ENCODE measurements at places on chromosomes 4 and X.

GRCh38 chr4:77701121-77701520 lies 95.5 kb downstream of the CXCL13 start:
- DNase-seq = no peak

DNA sequence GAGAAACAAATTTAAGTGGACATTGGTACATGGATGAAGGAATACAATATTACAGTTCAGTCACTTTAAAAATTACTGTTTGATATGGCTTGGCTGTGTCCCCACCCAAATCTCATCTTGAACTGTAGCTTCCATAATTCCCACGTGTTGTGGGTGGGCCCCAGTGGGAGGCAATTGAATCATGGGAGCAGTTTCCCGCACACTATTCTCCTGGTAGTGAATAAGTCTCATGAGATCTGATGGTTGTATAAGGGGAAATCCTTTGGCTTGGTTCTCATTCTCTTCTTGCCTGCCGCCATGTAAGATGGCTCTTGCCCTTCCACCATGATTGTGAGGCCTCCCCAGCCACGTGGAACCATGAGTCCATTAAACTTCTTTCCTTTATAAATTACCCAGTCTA lies 804.2 kb upstream of the FRG1 start:
- DNase-seq = no peak

- no peak for DNase-seq
Observed at GRCh38 chrX:78650906-78651437, 8.2 kb downstream of the RTL3 start.

- DNase-seq = no peak
Observed at GRCh38 chrX:139209342-139209741, 321.2 kb upstream of the F9 start.

DNA sequence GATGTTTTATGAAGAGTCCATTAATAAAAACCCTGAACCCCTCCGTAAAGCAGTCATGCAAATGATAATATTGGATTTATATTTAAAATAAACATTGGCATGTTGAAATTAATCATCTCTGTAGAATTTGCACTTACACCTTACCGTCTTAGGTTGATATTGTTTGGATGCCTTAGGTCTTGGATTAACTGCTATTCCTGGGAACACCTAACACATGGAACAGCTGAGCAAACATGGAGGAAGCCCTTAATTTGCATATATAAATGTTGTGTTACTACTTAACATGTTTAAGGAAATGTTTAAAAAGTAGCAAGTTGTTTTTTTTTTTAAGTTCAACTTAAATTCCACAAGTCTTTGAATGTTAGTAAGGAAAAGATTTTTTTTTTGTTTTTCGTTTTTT lies 62.5 kb downstream of the NSD2 start:
- no peak for DNase-seq

DNA sequence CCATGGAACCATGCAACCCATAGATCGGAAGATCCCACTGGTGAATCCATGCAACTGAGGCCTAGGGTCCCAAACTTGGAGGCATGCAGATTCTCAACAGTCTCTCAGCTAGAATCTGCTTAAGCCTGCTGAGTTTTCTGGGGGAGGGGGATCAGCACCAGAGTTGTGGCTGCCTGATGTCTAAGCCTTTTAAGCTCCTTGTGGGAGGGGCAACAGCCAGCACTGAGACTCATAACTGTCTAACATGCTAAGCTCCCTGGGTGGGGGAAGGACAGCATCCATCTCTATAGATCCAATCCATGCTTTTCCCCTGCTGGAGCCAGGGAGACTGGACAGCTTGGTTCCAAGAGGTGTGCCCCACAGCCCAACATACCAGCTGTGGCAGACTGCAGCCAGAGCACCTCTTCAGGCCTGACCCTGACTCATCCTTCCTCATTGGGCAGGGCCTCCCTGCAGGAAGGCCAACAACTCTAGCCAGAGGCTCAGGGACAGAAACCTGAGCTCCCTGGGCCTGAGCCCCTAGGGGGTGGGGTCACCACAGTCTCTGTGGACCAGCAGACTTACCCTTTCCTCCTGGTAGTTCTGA lies 300.1 kb upstream of the SLC7A11 start:
- DNase-seq = no peak

- DNase-seq = no peak
Observed at GRCh38 chrX:111308039-111308438, 37.8 kb upstream of the CAPN6 start.

DNA sequence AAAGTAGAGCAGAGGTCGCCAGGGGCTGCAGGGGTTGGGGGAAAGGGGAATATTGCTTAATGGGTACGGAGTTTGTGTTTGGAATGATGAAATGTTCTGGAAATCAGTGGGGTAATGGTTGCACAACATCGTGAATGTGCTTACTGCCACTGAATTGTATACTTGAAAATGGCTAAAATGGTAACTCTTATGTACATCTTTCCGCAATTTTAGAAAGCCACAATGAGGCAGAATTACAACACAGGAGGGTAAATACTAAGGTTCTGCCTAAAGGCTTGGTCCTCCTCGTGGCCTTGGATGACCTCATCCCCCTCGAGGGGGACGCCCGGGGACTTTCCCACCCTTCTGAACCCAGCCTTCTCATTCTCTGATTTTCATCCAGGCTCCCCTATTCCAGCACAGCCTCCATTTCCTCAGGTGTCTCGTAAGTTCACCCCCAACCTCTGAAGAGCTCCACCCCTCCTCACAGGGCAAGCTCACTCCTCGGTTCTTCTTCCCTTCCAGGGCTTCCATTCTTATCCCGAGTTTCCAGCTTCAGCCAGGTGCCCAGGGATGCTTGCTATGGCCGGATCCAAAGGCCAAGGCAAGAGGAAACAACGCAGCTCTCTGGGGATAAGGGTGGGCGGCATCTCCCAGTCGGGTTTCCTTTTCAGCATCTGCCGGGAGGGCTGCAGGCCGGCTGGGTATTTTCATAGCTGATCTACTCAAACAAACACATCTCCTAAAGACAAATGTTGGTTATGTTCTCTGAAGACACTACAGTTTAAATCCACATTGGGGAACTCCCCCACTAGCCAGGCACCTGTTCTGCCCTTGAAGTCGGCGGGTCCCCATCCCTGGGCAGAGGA lies 71.3 kb upstream of the ACSL1 start:
- DNase-seq = no peak

DNA sequence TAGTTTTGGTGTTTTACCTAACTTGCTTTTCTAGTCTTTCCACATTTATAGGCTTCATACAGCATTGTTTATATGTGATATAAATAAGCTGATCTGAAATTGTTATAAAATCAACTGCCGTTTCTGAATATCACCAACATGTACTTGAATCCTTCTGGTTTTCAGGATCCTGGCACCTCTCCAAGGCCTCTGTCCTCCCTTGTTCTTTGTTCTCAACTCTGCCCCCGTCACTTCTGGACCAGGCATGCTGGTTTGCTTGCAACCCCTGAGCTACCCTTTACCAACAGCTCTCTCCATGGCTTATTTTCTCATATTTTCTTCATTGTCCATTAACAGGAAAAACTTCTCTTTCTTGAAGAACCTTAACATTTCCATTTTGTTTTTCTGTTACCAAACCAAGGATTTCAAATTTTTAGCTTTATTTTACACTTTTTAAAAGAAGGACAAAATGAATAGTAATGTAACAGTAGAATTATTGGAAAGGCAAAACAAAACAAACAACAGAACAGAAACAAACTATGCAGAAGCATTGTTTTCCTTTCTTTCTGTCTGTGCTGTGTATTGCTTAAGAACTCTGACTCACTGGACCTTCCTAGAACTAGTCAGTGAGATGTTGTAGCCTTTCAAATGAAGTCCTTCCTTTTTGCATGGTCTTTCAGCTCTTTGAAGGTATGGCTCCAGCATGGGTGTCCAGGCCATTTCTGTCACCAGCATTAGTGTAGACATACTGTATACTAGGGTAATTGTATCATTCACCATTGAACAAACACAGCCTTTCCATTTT lies 44.8 kb downstream of the BANK1 start:
- no peak for DNase-seq

- DNase-seq = no peak
Observed at GRCh38 chrX:68146054-68146453, 287.2 kb downstream of the OPHN1 start.

- no peak for DNase-seq
Observed at GRCh38 chr4:11397819-11398610, 30.7 kb downstream of the HS3ST1 start.

DNA sequence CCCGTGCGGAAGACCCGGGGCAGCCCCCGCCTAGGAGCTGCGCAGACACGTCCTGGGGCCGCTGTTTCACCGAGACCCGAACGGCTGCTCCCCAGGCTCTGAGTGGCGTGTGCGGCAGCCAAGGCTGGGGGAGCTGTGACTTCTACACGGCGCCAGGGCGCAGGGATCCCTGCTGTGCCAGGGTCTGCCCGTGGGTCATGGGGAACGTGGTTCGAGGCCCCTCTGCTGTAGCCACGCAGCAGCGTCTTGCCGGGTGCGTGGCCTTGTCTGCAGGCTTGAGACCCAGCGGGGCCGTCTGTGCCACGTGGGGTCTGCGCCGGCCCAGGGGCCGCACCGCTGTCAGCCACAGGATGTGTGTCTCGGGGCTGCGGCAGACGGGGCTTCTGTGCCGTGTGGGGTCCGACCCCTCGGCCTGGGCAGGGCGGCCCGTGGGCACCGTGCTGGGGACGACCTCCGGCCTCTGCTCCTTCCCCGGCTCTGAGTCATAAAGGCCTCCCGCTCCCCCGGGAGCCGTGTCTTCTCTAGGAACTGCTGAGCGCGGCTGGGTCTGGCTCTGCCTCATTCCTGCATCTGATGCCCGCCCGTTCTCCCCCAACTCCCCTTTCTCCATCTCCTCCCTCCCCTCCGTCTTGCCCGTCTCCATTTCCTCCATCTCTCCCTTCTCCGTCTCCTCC lies 12.7 kb upstream of the GTPBP6 start:
- DNase-seq = no peak

GRCh38 chr4:182738283-182739047 lies 178.7 kb downstream of the DCTD start:
- DNase-seq = no peak
